ENCODE measurements at places on chromosomes 7 and 10.

DNA sequence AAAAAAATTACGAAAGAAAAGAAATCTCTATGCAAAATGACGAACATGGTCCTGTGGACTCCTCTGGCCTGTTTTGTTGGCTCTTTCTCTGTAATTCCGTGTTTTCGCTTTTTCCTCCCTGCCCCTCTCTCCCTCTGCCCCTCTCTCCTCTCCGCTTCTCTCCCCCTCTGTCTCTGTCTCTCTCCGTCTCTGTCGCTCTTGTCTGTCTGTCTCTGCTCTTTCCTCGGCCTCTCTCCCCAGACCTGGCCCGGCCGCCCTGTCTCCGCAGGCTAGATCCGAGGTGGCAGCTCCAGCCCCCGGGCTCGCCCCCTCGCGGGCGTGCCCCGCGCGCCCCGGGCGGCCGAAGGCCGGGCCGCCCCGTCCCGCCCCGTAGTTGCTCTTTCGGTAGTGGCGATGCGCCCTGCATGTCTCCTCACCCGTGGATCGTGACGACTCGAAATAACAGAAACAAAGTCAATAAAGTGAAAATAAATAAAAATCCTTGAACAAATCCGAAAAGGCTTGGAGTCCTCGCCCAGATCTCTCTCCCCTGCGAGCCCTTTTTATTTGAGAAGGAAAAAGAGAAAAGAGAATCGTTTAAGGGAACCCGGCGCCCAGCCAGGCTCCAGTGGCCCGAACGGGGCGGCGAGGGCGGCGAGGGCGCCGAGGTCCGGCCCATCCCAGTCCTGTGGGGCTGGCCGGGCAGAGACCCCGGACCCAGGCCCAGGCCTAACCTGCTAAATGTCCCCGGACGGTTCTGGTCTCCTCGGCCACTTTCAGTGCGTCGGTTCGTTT lies 83.5 kb upstream of the SLF2 start:
- DNase-seq: no peak

DNA sequence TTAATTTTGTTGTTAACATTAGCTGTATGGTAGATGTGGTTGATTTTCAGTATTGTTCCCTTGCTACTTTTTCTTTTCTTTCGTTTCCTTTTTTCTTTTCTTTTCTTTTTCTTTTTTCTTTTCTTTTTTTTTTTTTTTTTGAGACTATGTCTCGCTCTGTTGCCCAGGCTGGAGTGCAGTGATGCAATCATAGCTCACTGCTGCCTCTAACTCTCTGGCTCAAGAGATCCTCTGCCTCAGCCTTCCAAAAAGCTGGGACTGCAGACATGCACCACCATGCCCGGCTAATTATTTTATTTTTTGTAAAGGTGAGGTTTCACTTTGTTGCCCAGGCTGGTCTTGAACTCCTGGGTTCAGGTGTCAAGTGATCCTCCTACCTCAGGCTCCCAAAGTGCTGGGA lies 14.4 kb downstream of the SLC26A3 start:
- DNase-seq: no peak

DNA sequence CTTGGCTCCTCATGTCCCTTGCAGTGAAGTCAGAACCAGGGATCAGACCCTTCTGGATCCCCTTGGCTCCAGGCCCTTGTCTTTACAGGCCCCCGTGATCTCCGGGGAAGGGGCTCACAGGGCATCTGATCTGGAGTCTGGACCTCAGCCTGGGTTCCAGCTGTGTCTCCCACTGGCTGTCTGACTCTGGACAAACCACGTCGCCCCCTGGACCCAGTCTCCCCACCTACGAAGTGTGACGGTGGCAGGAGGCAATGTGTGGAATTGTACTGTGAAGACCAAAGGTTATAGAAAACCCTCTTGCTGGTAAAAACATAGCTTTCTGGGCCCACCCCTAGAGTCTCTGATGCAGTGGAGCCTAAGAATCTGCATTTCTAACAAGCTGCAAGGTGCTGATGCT lies 15.5 kb upstream of the C10orf71 start:
- no peak for DNase-seq

DNA sequence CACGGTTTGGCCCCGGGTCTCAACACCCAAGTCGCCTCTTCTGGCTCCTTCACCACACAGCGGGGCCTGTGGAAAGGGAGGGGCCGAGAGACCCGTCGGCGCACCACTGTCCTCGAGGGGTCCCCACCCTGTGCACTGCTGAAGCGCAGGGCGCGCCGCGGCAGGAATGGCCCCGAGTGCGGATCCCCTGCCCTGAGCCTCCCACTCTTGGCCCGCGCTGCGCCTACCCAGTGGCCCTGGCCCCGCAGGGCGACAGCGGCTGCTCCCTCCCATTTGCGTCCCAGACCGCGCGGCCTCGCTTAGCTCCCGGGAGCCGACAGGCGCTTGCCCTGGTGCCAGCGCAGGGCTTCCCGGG lies 2.1 kb upstream of the SFMBT2 start:
- DNase-seq: no peak
